ENCODE measurements at places on chromosomes 12 and 14.

GRCh38 chr12:117113231-117113630 is 14.0 kb upstream of the TESC start:
- no peak for DNase-seq

- DNase-seq = no peak
Observed at GRCh38 chr12:63752283-63752682, 27.4 kb upstream of the RXYLT1 start.

DNA sequence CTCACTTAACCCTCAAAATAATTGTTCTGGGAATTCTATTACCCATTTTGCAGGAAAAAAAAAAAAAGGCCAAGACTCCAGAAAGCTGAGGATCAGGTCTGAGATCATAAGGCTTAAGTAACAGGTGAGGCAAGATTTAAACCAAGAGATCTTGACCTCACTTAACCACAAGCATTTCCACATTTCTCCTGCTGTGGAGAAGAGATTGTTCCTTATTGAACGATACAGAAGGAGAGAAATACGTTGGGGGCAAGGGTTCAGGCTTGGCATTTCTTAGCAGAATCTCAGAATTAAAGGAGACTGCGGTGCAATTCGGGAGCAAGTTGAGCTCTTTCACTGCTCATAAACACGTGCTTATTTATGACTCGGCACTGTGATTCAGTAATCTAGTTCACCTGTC is 885.3 kb upstream of the TMEM132C start:
- DNase-seq = no peak

DNA sequence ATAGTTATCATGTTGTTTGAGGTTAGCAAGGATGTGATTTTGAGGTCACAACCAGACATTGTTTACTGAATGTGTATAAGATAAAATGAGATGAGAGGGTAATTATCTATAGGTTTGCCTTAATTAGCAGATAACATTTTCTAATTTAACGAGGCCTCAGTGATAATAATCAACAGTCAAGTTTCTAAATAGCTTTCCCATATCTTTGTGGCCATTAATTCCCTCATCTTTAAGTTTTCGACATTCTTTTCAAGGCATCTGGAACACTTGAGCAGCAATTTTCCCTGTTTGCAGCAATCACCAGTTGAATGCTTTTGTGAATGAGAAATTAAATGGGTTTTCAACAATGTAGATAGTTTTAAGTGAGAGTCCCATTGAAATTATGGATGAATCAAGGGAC is 304.1 kb downstream of the SYT1 start:
- no peak for DNase-seq

GRCh38 chr12:41612892-41613557 is 424.9 kb downstream of the PDZRN4 start:
- no peak for DNase-seq

- DNase-seq = no peak
Observed at GRCh38 chr14:74988131-74988530, 14.6 kb upstream of the EIF2B2 start.

DNA sequence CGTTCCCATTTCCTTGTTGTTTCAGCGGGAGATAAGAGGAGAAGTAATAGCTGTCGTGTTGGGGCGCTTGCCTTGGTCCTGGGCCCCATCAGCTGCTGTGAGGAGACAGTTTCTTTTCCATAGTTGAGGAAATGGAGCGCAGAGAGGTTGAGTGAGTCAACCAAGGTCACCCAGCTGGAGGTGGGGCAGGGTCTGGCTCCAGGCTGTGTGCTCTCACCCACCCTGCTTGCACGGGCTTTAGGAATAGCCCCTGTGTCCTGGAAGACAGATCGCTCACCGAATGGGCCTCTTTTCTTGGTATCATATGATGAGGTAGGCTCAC is 165.7 kb upstream of the RTL1 start:
- DNase-seq = no peak

DNA sequence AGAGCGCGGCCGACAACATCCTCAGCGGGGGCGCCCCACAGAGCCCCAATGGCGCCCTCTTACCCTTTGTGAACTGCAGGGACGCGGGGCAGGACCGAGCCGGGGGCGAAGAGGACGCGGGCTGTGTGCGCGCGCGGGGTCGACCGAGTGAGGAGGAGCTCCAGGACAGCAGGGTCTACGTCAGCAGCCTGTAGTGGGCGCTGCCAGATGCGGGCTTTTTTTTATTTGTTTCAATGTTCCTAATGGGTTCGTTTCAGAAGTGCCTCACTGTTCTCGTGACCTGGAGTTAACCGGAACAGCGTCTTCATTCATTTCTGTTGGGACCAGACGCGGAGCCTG is 103.8 kb upstream of the FKBP4 start:
- peak; percentile 15 for DNase-seq

DNA sequence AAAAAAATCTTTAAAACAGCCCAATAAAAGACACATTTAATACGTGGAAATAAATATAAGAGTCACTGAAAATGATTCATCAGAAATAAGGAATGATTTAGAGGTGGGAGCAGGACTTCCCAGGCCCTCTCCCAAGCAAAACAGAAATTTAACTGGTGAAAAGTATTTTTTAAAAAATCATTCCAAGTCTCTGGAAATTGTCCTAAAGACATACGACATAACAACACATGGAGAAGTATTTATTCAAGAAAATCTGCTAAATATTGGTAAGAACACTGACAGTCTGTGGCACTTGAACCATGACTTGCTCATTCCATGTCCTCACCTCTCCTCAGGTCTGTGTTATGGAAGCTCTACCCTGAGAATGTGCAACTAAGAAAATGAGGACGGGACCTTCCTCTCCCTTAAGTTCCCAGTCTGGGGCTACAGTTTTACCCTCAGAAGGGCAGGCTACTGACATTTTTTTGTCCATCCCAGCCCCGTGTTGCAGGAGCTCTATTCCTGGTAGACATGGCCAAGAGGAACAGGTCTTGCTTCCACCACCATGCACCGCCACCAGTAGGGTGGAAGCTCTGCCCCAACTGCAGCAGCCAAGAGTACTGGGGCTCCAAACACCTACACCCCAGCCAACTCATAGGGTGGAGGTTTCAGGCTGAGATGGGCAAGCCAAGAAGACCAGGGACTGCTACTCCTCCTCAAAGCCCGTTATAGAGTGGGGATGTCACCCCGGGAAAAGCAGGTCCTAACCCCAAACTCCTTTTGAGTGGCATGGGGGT is 193.0 kb downstream of the CRADD start:
- DNase-seq = no peak

- DNase-seq = no peak
Observed at GRCh38 chr12:95118788-95119179, 45.4 kb upstream of the NR2C1 start.

DNA sequence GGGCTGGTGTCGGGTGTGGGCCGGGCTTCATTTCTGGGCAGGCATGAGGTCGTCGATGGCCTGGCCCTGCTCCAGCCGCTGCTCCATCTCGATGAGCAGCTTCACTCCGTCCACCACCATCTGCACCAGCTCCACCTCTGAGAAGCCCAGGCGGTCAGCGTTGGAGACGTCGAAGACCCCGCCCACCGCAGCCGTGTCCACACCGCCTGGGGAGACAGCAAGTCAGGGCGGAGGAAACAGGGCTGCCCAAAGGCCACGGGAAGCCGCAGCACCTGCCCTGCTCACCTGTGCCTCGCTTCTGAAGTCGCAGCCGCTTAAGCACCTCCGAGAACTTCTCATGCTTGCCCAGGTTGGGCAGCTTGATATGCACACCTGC is 2.8 kb downstream of the CKB start:
- DNase-seq = no peak

- DNase-seq = no peak
Observed at GRCh38 chr12:67275380-67275913, 6.3 kb downstream of the CAND1 start.

DNA sequence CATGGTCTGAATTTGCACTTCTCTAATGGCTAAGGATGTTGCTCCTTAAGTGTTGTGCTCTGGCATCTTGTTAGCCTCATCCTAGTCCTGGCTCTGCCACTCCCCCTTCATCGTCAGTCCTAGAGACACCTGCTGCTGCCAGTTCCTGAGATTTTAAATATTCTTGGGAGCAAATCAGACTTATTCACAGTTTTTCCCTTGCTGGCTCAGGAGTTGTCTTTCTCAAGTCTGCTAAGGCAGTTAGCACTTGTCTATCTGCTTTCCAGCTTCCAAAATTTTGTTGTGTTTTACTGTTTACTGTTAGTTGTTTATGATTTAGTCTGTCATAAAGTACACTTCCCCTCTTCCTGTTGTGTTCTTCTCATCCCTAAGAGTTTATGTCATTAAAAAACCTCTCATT is 201.0 kb downstream of the KIF26A start:
- DNase-seq = no peak

- DNase-seq = no peak
Observed at GRCh38 chr12:84502907-84503787, 409.5 kb downstream of the SLC6A15 start.

GRCh38 chr12:19402211-19402610 is 37.1 kb upstream of the AEBP2 start:
- no peak for DNase-seq

DNA sequence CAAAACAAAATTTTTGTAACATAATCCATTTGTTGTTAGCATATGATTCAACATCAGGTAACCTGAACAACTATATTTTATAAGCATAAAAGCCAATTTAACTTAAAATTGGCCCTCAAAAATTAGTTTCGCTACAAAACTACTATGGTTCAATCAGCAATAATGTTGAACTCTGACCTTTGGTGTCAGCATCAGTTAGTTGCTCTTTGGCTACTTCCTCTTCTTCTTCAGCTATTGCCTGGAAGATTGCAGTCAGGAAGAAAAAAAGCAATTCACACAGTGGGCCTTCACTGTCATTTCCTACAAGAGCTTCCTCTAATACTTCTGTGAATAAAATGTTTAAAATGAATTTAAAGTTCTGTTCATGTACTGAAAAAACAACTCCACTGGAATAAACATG is 78.2 kb upstream of the CFL2 start:
- DNase-seq = no peak

DNA sequence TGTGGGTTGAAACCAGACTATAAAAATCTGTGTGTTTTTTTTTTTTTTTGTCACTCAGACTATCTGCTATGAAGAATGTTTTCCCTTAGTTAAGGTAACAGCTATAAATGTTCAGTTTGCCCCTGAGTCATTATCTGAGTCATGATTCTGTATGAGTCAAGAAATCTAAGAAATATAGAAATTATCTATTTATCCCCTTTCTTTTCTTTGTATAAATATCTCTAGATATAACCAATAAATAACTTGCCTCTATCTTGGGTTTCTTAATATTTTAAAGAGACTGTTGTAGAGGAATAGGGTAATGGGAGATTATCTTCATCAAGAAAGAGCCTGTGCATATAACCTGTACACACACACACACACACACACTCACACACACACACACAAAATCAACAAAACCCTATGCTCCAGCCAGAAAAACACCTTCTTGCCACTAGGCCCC is 161.7 kb upstream of the EEA1 start:
- no peak for DNase-seq

DNA sequence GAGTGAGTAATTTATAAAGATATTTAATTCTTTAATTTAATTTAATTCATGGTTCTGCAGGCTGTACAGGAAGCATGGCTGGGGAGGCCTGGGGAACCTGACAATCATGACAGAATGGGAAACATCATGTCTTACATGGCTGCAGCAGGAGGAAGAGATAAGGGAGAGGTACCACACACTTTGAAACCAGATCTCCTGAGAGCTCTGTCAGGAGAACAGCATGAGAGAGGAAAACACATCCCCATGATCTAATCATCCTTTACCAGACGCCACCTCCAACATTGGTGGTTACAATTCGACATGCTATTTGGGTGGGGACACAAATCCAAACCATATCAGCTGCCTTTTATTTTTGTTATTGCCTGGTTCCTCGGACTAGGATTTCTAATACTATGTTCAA is 928.6 kb downstream of the TMEM121 start:
- DNase-seq = no peak

DNA sequence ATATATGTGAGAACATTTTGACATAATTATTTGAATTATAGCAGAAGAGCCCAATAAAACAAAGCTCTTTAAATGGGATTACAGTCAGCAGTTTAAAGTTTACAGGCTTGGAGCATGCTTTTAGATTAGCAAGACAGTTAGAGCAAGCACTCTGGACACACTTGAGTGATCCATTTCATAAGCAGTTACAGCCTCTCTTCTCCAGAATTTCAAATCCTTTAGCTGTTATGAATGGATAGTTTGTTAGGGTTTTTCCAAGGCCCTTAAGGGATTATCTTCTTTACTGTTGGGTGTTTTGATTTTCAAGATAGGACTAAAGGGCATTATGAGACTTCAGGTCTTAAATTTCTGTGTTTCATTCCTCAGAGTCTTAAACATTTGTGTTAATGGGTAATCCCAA is 36.3 kb downstream of the BEST3 start:
- DNase-seq = no peak

DNA sequence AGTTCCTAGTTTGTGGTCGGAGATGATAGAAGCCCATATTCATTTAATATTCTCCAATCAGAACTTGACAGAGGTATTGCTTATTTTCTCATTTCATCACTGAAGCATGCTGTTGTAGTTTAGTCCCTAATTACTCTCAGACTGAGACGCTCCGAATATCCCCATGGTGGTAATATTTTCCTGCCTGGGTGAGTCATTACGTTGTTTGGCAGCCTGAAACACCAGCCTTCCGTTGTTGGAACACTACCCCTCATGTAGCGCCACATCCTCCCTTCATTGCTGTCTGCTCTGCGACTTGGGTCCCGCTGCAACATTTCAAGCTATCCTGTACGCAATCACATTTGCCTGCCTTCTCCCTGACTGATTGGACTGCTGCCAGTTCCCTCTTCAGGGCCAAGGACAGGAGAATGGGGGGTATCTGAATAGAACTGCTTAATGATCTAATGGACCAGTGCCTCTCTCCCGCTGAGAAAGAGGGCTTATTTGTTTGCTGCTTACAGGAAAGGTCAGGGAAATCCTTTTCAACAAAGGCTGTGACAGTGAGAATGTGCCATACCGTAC is 369.1 kb downstream of the NPAS3 start:
- DNase-seq = no peak

DNA sequence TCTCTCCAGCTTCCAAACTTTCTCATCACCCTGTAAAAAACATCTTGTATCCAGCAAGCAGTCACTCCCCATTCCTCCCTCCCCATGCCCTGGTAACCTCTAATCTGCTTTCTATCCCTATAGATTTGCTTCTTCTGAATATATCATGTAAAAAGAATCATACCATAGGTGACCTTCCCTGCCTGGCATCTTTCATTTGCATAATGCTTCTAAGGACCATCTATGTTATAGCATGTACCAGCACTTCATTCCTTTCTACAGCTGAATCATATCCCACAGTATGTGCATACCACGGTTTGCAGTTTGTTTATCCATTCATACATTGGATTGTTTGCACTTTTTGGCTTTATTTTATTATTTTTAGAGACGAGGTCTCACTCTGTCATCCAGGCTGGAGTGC is 22.9 kb upstream of the VPS37B start:
- DNase-seq = no peak

Data from urinary bladder (tissue), 4 donors.